Stimulated activated CD4-positive, alpha-beta T cell treated with anti-CD3 and anti-CD28 coated beads, Interleukin-1b, Interleukin-23, amount 100 ng/mL, for 24 hours (primary cell): ENCODE measurements at places on chromosomes 3 and 15.

- DNase-seq, result no peak
Observed at GRCh38 chr15:62187910-62188309, 22.8 kb upstream of the C2CD4B start.

DNA sequence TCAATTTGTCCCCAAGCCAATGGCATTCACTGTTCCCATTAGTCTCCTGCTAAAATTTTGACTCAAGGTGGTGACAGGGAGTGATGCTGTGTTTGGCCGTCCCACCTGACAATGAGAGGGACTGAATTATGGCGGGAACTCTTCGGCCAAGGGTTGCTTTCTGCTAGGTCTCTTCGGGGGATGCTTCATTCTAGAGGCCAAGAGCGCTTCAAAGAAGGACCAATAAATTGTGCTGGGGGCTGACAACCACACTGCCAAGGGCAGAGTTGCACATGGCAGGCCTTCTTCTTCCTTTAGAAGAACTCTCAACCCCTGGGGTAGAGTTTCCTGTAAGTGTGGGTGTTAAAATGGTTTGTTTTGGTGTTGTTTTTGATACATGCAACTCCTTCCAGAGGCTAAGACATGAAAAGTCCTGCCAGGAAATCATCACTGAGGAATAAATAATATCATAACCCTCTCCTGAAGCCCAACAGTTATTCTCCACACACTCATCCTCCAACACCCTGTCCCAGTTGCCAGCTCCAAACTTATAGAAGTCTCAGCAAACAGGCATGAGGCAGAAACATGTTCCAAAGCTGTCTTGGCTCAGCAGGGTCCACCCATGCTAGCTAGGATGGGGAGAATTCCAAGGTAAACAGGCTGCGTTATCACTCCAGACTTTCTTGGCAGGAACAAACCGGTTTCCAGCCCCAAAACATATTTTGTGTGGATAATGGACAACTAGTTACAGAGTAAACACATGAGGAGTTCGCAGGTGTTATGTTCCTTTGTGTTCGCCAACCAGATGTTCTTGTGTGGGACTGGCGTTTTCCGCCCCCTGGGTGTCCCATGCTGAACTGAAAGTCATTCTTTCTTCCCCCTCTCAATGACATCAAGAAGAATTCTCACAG, 396.7 kb upstream of the RGMA start:
- DNase-seq, result no peak

DNA sequence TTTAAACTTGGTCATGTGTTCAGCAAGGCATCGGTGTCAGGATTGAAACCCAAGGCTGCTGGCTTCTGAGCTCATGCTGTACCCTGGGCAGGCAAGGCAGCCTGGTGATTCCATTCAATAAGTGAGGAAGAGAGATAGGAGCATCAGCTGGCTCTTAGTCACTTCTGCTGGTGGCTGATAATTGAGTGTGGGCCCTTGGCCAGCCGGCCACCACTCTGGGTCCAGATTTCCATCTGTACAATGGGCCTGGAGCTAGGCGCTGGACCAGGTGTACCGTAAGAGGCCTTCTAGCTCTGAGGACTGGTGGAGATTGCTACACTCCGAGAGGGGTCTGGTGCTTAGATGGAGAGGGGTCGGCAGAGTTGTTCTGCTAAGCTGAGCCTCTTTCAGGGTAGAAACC, 4.3 kb downstream of the CD276 start:
- no peak for DNase-seq

DNA sequence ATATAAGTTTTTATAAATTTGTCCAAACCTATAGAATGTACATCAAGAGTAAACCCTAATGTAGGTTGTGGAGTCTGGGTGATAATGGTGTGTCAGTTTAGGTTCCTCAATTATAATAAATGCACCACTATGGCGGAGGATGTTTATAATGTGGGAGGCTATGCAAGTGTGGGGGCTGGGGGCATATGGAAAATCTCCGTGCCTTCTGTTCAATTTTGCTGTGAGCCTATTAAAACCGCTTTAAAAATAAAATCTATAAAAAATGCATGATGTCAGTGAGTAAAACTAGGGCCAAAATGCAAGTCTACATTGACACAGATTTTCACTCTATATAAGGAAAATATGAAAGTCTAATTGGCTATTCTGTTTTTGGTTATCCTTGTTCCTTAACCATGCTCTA, 774.9 kb upstream of the ALCAM start:
- no peak for DNase-seq

DNA sequence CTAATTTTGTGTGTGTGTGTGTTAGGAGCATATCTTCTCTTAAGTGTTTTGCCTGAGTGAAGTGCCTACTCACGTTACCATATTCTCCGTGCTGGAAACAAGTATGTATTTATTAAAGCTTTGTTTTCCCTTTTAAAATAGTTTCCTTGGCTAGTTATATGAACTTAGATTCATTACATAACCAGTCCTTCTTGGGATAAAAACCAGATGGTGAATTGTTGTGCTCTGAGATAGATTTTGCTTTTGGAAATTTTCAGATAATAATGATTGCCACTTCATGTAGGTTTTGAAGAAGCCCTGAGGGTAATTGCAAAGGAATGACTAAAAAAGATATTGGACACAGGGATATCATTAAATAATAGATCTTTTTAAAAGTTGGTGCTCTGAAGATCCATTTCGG, 390.2 kb upstream of the SGO1 start:
- no peak for DNase-seq

GRCh38 chr3:29128001-29128400, 152.9 kb upstream of the RBMS3 start:
- no peak for DNase-seq
